ENCODE measurements at places on chromosomes 5 and 9. TPM values are rescaled to one million over a fixed set of nuclear protein-coding genes. Genes with fewer than 3 reads are reported as not detected.

GRCh38 chr9:113578882-113579282 lies 115.4 kb downstream of the RGS3 start:
- no peak for DNase-seq

DNA sequence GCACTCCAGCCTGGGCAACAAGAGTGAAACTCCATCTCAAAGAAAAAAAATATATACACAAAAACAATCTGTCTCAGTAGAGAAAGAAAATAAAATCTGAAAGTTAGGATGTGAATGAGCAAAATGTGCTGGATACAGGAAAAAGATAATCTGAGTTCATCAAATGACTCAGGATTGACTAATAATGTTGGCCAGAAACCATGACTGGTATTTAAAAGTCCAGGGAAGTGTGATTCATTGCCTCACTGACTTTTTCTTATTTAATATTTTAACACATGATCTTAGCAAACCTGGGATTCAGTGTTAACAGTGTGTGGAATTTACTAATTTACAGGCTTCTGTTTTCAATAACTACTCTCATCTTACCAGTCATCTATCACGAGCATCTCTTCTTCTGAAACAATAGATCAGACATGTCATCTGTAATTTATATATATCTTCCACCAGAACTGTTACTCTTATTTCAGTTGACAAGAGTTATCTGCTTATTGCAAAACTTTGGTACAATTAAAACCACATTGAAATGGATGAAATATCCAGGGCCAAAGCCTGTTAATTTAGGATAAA lies 256.7 kb downstream of the CDH12 start:
- DNase-seq: no peak

The KIF20A gene
- 10.4 TPM for total RNA-seq

The AK6 gene
- total RNA-seq: 24.6 TPM
